ENCODE measurements at places on chromosomes 5 and 9. TPM values are rescaled to one million over a fixed set of nuclear protein-coding genes. Genes with fewer than 3 reads are reported as not detected.

COMMD10 gene
- total RNA-seq: 34.7 TPM

MAPK9 gene
- 22.0 TPM for total RNA-seq

PCDHB2 gene
- total RNA-seq: 6.5 TPM

NIPAL4 gene
- total RNA-seq: 0.85 TPM

ADAMTSL1 gene
- total RNA-seq: 63.1 TPM

SV2C gene
- under 0.01 TPM for total RNA-seq

PCDHAC1 gene
- under 0.01 TPM for total RNA-seq

LMAN2 gene
- 342 TPM for total RNA-seq

ST6GALNAC4 gene
- total RNA-seq: 33.3 TPM

SLC44A1 gene
- 105 TPM for total RNA-seq

ASPN gene
- total RNA-seq: 7.3 TPM

SPATA31C1 gene
- total RNA-seq: not detected

OR1L1 gene
- total RNA-seq: not detected

DDX46 gene
- total RNA-seq: 18.9 TPM

TSLP gene
- 13.5 TPM for total RNA-seq

DMGDH gene
- total RNA-seq: 3.7 TPM

FOXD4L3 gene
- under 0.01 TPM for total RNA-seq

FBP2 gene
- total RNA-seq: not detected

NR5A1 gene
- total RNA-seq: not detected

LRRC14B gene
- not detected for total RNA-seq

GAS1 gene
- total RNA-seq: 3.8 TPM

LURAP1L gene
- 6.1 TPM for total RNA-seq

RAB24 gene
- total RNA-seq: 18.3 TPM

CD72 gene
- total RNA-seq: 0.19 TPM

CCDC192 gene
- not detected for total RNA-seq

TMOD1 gene
- 0.28 TPM for total RNA-seq

C9orf50 gene
- not detected for total RNA-seq

BHMT gene
- under 0.01 TPM for total RNA-seq

EGFLAM gene
- total RNA-seq: 26.1 TPM

ADAMTS6 gene
- total RNA-seq: 208 TPM

MAST4 gene
- total RNA-seq: 4.4 TPM

CDHR2 gene
- not detected for total RNA-seq
